Fibroblast of skin of right biceps (primary cell): ENCODE measurements at places on chromosomes 1 and 21.

DNA sequence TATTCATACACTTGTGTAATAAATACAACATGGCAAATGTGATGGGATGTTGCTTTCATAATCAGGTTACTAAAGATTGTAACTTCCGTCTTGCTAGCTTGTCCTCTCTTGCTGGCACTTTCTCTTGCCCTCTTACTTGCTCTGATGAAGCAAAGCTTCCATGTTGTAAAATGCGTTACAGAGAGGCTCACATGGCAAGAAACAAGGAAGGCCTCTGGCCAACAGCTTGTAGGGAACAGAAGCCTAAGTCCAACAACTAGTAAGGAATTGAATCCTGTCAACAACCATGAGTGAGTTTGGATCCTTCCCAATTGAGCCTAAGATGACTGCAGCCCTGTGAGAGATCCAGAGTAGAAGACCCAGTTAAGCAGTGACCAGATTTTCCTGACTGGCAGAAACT lies 15.4 kb downstream of the TMED5 start:
- no peak for DNase-seq

- no peak for DNase-seq
Observed at GRCh38 chr1:10682108-10682445, 114.4 kb downstream of the CASZ1 start.

- DNase-seq = no peak
Observed at GRCh38 chr1:159121526-159121925, 45.0 kb upstream of the AIM2 start.

GRCh38 chr1:29360768-29361167 lies 124.4 kb downstream of the PTPRU start:
- DNase-seq = no peak

DNA sequence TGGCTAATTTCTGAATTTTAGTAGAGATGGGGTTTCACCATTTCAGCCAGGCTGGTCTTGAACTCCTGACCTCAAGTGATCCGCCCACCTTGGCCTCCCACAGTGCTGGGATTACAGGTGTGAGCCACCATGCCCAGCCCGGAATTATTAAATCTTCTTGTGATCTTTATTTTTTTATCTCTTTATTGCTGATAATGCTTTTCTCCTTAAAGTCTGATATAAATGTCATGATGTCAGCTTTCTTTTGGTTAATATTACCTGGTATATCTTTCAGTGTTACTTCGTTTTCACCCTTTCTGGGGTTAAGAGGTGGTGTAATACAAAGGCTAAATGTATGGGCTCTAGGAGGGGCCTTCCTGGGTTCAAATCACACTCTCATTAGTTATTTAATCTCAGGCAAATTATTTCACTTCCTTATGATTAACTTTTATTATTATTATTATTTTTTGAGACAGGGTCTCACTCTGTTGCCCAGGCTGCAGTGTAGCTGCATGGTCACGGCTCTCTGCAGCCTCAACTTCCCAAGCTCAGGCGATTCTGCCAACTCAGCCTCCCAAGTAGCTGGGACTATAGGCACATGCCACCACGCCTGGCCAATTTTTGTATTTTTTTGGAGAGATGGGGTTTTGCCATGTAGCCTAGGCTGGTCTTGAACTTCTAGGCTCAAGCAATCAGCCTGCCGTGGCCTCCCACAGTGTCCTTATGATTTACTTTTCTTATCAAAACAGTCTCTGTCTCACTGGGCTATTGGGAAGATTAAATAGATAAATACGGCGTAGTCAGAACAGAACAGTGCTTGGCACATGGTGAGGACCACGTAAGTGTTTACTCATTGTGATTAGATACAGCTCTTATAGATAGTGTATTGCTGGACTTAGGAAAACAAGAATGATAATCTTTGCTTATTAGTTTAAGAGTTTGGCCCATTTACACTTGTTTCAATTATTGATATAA lies 216.5 kb downstream of the URB2 start:
- no peak for DNase-seq
